ENCODE measurements at places on chromosomes 13 and 19.

DNA sequence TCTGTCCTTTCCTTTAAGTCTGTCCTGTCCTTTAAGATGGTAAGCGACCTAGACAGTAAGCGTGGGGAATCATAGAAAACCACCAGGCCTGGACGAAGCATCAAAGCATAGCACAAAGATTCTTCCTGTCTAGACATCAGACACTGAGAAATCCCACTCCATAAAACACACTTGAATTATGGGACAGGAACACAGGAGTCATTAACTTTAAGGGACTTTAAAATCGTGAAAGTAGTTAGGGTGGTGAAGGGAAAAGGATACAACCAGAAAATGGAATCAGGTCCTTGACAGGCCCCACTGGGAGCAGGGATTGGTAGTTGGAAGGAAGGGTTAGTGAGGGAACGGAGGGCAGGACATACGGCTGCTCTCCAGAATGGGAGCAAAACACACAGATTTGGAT is 31.6 kb upstream of the C1QTNF9 start:
- no peak for DNase-seq

GRCh38 chr13:51719394-51719793 is 84.6 kb downstream of the DHRS12 start:
- no peak for DNase-seq

GRCh38 chr13:111361046-111361872 is 40.8 kb downstream of the TEX29 start:
- DNase-seq = no peak

DNA sequence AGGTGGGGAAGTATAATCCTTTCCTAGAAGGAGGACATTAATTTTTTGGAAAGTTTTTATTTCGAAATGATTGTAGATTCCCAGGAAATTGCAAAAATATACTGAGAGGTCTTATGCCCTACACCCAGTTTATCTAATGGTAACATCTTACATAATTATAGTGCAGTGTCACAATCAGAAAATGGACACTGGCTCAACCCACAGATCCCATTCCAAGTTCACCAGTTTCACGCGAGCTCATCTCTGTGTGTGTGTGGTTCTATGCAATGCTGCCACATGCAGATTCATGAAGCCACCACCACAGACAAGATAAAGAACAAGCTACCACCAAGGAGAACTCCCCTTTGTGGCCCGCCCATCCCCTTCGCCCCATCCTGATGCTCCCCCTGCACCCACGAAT is 24.4 kb downstream of the IL17D start:
- no peak for DNase-seq

DNA sequence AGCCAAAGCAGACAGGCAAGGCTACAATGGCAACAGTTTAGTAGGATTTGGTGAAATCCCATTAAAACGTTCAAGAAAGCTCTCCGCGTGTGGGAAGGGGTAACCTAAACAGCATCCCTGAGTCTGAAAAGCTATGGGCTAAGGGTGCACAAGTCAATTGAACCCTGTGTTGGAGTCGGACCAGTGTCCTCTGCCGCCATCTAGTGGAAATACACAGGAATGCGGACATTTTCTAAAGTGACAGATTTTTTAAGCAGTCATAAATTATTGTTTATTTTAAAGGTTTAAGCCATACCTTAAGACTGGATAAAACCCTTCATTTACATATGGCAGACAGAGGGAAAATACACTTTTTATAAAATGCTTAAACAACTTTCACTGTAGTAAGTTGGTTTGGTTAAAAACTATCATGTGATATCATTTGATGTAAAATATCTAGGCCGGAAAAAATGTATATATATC is 26.5 kb upstream of the LSM14A start:
- no peak for DNase-seq

Measured in omental fat pad (tissue), 4 donors.